Stimulated activated CD4-positive, alpha-beta T cell treated with anti-CD3 and anti-CD28 coated beads, Interleukin-4, amount 100 ng/mL, for 24 hours (primary cell): ENCODE measurements at places on chromosomes 13 and 19.

- DNase-seq, result no peak
Observed at GRCh38 chr13:111373486-111373885, 53.0 kb downstream of the TEX29 start.

- DNase-seq, result no peak
Observed at GRCh38 chr19:41318696-41319499, 8.9 kb downstream of the CCDC97 start.

DNA sequence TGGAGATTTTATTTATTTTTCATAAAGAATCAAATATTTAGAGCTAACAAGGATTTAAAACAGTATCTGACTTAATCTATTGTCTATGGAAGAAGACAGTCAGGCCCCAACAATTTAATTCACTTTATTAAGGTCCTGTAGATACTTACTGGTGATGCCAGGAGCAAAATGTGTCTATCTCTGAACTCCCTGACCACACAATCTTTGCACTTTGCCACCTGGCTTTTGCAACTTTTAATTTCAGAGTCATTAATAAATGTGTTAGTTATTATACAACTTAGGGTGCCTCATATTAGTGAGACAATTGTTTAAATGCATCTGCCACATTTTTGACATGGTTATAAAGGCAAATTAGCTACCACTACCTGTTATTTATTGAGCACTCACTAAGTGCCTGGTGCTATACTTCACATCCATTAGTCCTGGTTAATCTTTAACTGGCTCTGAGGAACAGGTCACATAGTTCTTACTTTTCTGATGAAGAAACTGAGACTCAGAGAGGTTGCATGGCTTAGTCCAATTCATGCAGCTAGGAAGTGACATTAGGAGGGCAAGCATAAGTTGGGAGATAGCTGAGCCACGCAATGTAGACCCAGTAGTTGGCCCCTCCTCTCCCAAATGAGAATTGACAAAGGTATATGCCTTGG is 297.9 kb downstream of the DCT start:
- DNase-seq, result no peak

GRCh38 chr19:10439588-10439987 is 19.2 kb downstream of the PDE4A start:
- DNase-seq, result no peak
